ENCODE measurements at places on chromosomes 2 and 18.

- DNase-seq, result no peak
These were observed 302.5 kb downstream of the NRXN1 start for GRCh38 chr2:50729306-50730049.

DNA sequence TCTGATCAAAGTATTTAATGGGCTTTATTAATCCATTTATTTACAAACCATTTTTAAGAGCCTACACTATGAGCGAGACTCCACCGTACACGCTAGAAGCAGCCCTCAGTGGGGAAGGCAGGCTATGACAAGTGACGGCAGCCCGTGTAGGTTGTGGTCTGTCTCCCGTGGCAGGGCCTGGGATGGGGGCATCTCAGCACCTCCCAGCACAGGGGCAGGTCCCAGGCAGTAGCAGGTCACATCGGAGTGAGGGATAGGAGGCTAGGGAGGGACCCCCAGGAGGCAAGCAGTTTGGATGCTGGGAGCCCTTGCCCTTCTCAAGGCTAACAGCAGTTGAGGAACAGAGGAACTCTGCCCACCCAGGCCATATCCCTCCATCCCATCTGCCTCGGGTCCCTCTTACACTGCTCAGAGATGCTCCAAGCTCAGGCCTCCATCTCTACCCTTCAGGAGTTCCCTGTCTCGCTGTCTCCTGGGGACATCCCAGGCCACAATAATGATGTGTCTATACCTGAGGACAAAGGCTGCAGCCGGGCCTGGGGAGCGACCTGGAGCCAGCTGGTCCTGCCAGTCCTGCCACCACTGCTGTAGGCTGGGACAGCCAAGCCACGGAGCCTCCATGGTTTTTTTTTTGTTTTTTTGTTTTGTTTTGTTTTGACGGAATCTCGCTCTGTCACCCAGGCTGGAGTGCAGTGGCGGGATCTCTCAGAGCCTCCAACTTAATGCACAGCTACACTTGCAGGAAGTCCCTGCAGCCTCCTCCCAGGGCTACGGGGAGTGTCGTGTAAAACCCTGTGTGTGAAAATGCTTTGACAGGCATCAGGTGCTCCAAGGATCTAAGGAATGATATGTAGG is 92.0 kb downstream of the NDUFA10 start:
- no peak for DNase-seq

DNA sequence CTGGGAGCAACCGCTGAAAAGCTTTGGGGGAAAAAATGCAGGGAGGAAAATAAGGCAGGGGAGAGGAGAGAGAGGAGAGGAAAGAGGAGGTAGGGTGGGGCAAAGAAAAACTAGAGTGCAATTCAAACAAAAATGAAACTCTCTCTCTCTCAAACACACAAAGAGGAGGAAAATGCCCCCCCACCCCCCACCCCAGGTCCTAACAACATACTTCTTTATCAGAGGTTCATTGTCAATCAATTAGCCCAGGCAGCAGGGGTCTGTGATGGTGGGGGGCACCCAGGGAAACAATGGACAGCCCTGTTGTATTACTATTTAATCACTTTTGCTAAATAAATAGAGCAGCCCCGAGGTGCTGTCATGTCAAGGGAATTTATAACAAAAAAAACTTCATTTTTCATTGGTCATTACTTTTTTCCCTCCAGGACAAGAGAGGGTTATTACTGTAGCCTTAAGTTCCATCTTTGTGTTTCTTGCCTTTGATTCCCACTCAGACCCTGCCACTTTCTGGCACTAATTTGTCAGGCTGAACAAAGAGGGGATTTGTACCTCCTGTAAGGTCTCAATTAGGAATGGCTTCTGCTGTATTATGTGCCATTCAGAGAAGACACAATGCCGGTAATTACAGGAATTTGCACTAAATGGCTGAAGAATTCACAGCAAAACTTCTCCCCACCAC is 55.0 kb downstream of the PLEKHM3 start:
- no peak for DNase-seq

DNA sequence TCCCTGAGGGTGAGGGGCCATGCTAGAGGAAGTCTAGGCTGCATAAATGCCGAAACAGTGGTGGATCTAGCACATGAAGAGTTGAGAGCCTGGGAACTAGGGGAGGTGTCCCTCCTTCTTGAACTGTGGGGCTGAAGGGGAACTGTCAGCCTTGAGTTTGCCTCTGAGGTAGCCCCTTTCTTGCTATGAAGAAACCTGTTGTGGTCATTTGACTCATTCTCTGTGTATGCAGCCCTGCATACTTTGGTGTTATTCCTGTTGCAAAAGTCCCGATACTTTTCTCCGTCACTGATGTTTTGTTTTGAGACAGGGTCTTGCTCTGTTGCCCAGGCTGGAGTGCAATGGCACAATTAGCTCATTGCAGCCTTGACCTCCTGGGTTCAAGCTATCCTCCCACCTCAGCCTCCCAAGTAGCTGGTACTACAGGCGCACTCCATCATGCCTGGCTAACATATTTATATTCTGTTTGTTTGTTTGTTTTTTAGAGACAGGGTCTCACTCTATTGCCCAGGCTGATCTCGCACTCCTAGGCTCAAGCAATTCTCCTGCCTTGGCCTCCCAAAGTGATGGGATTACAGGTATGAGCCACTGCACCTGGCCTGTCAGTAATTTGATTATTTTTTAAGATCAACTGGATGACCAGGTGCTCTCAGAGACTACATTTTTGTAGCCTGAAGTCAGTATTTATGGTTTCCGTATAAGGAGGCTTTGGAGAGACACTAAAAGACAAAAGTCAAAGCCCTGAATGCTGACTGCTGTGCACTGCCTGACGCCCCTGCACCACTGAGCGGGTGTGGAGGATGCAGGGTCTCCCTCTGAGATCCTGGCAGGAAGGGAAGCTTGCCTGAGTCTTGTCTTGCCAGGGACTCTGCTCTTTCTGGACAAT is 126.0 kb upstream of the MSH6 start:
- DNase-seq, result no peak

- DNase-seq, result no peak
These were observed 7.3 kb downstream of the STK25 start for GRCh38 chr2:241501099-241501541.

DNA sequence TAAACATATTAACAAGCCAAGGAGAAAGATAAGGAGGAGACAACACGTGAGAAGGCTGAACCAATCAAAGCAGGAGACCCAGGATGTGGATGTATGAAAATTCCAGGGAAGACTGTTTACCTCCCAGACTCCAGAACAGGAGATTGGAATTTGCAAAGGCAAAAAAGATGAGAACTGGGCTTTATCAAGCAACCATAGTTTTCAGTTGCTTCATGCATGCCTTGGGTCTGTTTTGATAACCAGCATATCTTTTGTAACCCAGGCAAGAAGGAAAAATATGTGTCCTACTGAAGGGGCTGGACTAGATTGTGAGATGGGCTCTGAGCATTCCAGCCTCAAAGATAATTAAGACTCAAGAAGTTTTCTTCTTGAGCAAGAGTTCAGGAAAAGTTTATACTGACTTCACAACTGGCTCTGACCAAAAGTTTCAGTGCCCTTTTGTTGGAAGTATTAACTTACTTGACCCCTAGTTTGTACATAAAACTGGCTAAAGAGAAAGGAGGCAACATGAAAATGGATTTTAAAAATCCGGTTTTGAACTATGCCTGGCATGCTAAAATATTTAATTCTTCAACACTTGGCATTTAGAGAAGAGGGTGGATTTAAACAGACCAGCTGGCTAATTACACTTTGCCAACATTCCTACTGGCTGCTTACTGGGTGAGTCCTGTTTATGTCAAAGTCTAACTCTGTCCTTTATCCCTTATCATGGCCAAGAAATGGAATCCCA is 79.3 kb upstream of the CD28 start:
- DNase-seq, result no peak

DNA sequence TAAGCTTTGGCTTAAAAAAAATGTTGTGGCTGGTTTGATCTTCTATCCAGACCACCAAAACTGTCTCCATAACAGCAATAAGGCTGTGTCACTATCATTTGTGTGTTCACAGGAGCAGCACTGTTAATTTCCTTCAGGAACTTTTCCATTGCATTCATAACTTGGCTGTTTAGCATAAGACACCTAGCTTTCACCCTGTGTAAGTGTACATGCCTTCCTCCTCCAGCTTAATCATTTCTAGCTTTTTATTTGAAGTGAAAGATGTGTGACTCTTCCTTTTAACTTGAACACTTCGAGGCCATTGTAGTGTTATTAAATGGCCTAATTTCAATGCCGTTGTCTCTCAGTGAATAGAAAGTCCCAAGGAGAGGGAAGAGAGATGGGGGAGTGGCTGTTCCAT is 352.9 kb upstream of the VWC2L start:
- no peak for DNase-seq

- DNase-seq, result no peak
These were observed 234.1 kb downstream of the ALPK2 start for GRCh38 chr18:58394602-58395425.

DNA sequence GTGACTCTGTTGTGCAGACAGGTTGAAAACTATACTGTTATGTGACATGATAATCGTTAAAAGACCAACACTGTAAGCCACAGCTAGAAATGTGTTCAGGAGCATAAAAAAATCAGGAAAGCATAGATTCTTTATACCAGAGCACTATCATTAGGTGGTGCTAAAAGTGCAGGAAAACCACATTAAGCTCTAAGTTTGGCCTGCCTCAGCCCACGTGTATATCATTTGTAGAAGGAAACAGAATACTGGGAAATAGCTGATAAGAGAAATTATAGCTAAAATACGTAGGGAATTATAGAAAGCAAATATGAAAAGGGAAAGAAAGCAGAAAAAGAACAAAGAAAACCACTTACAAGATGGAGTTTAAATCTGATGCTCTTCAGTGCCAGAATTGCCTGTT is 26.5 kb upstream of the C2orf74 start:
- DNase-seq, result no peak

- no peak for DNase-seq
These were observed 11.5 kb downstream of the TEX44 start for GRCh38 chr2:231604101-231604684.
